ENCODE measurements at places on chromosomes 7 and 10.

- DNase-seq = no peak
These were observed 24.7 kb upstream of the DPYSL4 start for GRCh38 chr10:132162021-132162531.

DNA sequence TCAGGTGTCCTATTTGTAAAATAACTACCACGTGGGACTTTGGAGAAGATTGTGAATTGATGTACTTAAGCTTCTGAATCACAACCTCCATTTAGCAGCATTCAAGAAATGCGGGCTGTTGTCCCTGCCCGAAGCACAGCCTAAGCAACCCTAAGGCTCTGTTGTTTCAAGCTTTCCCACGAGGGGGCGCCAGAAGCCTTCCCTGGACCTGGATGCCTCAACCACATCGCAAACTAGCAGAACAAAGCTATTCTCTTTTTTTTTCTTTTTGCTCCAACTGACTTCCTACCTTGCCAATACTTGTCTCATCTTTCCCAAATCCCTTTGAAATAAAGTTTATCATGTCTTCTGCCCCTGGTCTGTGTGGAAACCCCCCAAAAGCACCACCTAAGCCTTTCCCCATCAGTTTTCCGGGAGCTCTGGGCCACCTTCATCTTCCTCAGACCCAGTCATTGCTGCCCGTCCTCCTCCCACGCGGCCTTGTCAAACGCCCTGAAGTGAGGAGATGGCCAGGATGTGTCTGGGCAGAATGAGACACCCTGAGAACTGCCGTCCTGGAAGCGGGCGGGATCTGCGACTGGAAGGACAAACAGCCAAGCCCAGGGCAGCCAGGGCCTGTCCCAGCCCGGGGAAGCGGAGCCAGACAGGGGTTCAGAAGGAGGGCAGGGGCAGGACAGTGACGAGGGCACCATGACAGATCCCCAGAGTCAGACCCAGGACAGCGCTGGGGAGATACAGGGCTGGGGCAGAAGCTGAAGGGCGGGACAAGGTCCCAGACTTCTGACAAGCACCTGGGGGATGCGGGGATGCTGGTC, 112.7 kb downstream of the SLIT1 start:
- DNase-seq = peak; percentile 66

DNA sequence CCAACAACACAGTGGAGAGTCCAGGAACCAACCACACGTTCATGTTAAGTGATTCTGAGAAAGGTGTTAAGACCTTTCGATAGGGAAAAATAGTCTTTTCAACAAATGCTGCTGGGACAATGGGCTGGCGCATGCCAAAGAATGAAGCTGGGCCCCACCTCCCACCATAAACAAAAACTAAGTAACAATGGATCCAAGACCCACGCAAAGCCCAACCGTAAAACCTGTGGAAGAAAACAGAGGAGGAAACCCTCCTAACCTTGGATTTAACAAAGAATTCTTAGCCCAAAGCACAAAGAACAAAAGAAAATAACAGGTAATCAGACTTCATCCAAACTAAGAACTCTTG, 272.8 kb downstream of the ELFN1 start:
- no peak for DNase-seq

- DNase-seq = no peak
These were observed 99.2 kb upstream of the MALRD1 start for GRCh38 chr10:18949391-18949790.

DNA sequence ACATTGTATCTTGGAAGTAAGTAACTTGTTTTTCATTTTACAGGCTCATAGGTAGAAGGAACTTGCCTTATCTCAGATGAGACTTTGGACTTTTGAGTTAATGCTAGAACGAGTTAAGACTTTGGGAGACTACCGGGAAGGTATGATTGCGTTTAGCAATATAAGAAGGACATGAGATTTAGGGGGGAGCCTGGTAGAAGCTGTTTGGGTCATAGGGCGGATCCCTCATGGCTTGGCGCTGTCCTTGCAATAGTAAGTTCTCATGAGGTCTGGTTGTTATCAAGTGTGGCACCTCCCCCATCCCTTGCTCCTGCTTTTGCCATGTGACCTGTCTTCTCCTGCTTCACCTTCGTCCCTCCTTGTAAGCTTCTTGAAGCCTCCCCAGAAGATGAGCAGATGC, 110.3 kb downstream of the MKX start:
- no peak for DNase-seq
